ENCODE measurements at places on chromosomes 12 and 14.
A peak's percentile ranks its signal among the peaks of the same experiment; 100 is the strongest.

DNA sequence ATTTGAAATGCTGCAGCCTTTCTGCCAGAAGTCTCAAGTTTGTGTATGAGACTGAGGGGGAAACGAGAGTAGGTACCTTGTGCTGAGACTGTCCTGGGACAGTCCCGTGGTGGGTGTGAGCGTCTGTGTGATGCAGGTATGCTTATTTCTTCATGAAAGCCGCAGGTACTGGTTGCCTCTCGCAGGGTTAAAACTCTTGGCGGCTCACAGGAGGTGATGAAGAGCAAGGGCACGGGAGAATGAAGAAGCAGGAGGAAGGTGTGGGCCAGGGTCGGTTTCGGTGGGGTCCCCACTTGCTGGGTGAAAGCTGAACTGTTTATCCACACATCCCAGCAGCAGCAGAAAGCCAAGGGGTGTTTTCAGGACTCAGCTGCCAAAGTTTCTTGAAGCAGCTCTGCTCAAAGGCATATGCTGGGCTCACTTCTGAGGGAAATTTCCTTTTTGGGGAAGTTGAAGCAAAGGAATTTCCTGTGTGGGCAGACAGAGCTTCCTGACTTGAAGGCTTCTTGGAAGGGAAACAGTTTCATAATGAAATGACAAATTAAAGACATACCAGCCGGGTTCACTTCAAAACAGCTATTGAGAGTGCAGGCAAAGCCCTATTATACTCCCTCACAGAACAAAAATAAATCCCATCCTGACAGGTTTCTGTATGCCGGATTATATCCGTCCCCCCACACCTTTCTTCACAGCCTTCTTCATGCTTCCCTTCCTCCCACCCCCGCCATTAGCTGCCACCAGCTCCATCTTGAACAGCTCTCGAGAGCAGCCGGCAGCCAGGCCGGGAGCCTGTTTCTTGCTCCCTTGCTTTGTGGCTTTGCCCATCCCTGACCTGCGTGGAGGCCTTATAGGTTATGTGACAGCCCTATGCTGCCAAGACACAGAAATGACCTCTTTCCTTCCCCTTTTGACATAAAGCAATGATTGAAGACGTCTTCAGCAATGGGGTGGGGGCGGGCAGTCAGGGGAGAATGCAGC, 116.6 kb downstream of the ETV6 start:
- DNase-seq, result no peak

GRCh38 chr12:107464644-107465043, 221.0 kb upstream of the PWP1 start:
- DNase-seq, result no peak

- no peak for DNase-seq
These were observed 154.0 kb downstream of the ITPR2 start for GRCh38 chr12:26678697-26679660.

- DNase-seq, result no peak
These were observed 20.7 kb downstream of the ASCL1 start for GRCh38 chr12:102977945-102978706.

GRCh38 chr14:55537782-55538181, 42.2 kb upstream of the KTN1 start:
- no peak for DNase-seq

- no peak for DNase-seq
These were observed 450.8 kb downstream of the RAD51B start for GRCh38 chr14:68270342-68270741.

DNA sequence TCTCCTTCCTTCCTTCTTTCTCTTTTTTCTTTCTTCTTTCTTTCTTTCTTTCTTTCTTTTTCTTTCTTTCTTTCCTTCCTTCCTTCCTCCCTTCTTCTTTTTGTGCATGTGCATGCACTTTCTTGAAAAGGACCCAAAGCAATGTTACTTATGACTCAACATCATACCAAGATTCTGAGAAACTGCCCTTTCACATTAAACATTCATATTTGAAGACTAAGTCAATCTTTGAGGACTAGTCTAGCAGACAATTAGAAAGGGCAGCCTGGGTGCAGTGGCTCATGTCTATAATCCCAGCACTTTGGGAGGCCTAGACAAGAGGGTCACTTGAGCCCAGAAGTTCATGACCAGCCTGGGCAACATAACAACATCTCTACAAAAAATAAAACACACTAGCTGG, 212.8 kb upstream of the KITLG start:
- peak; percentile 9 for DNase-seq

GRCh38 chr14:72350215-72350614, 418.0 kb downstream of the RGS6 start:
- DNase-seq, result no peak

DNA sequence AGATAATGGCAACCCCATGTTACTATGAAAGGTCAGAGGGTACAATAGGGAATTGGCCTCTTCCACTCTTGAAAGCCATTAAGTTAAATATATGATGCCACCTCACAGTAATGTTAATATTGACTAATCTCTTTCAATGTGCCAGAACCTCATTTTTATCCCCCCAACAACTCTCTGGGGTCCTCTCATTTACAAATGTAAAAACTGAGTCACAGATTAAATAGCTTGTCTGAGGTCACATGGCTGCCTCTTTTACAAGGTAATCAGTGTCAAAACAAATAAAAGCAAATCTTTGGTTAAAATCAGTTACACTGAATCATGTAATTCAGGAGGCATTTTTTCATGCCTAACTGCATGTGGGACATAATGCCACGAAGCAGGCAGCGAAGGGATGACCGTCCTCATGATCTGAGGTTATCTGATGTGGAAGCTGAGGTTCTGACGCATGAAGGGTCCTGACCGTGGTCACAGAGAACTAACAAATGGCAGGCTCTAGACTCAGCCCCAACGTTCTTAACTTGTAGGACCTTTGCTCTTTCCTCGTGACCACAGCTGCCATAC, 78.5 kb downstream of the PTPN21 start:
- no peak for DNase-seq

DNA sequence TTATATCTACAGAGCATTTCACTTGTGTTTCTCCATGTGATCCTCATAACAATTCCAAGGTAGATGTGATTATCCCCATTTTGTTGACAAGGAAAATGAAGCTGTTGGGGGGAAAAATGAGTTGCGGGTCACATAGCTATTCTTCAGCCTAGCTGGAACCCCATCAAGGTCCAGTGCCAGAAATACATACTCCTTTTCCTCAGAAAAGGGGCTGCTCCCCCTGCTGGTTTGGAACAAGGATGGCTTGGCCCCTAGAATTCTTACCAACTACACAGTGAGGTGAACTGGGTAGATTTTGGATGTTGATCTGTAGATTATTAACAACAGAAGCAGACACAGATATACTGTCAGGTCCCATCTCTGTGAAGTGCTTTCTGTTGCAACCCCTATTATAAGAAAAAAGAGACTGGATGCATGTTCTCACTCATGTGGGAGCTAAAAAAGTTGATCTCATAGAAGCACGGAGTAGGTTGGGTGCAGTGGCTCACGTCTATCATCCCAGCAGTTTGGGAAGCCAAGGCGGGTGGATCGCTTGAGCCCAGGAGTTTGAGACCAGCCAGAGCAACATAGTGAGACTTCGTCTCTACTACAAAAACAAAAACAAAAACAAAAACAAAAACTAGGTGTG, 8.9 kb downstream of the IKZF4 start:
- DNase-seq, result peak; percentile 66

DNA sequence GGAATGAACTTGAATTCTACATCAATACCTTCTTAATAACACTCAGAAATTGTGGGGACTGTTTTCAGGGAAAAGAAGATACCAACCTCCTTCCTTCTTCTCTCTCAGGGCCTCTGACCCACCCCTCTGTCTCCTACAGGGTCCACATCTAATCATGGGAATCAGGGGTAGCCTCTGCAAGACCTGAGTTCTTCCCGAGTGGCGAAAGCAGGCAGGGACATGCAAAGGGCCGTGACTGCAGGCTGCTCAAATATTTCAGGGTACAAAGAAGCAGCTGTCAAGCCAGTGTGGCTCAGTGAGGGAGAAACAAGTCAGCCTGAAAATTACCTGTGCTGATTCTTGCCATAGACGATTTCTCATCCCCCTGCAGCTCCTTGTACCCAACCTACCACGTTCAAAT, 123.1 kb upstream of the PARP11 start:
- DNase-seq, result no peak

GRCh38 chr12:50375802-50376201, 20.6 kb downstream of the FAM186A start:
- no peak for DNase-seq

- DNase-seq, result no peak
These were observed 10.6 kb upstream of the PSEN1 start for GRCh38 chr14:73125746-73126145.

- DNase-seq, result peak; percentile 41
These were observed 367.5 kb downstream of the DAD1 start for GRCh38 chr14:22221508-22221907.

DNA sequence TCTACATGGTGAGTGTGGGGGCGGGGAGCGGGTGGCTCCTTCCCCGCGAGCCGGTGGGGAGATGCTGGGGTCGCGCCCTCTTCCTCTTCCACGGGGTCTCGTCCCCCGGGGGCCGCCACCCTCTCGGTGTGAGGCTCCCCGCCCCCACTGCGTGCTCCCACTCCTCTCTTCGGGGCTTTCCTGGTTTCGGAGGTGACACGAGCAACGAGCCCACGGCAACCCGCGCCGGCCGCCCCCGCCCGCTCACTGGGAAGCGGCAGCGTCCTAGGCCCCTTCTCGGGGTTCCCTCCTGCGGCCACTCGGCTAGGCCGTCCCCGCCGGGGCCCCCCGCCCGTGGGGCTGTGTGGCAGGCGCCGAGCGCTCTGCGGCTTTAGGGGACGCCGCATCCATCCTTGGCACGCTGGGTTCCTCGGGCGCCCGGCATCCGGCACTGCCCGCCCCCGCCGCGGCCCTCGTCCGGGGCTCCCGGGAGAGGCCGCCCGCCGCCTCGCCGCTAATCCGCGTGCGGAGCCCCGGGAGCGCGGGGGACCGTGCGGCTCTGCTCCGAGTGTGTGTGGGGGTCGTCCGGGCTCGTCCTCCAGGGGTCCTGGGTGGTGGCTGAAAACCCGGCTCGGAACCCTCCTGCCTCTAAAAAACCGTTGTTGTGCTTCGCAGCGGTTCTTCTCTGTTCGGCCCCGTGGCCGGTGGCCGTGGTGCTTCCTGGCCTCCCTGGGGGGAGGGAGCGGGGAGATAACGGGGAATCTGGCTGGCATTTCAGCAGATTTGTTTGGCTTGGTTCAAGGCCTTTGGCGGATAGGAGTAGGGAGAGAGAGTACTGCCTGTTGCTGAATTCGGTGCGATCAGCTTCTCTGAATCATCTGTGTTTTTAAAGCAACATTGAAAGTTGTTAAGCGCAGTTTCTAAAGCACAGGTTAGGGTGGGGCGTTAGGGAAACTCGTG, 1.0 kb downstream of the PCNX1 start:
- peak; percentile 71 for DNase-seq

- no peak for DNase-seq
These were observed 8.8 kb upstream of the TMEM106C start for GRCh38 chr12:47954467-47955045.

DNA sequence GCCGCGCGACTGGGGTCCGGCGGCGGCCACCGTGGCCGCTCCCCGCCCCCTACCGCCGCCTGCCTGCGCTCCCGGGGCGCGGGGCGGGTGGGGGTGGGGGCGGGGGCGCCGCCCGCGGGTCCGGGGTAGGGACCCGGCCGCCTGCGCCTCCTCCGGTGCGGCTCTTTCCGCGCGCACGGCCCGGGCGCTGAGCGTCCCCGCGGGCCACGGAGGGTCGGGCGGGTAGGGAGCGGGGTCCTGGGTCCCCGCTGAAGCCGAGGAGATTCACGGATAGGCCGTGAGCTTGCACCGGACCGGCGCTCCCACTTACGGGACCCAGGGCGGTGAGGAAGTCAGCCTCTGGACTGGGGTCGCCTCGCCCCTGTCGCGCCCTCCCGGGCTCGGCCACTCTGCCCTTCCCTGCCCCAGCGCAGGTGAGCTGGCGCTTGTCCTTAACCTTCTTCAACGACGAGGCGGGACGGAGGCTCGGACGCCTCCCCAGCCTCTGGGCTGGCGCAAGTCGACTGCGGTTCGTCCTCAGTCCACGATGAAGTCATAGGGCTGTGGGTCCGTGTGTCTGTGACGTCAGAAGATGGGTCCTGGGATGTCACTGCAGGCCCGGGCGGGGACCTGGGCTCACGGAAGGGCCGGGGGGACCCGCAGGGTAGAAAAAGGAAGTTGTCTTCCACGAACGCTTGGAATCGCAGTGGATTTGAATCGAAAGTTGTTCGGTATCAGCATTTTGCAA, 514 bp downstream of the FBXO34 start:
- peak; percentile 69 for DNase-seq

DNA sequence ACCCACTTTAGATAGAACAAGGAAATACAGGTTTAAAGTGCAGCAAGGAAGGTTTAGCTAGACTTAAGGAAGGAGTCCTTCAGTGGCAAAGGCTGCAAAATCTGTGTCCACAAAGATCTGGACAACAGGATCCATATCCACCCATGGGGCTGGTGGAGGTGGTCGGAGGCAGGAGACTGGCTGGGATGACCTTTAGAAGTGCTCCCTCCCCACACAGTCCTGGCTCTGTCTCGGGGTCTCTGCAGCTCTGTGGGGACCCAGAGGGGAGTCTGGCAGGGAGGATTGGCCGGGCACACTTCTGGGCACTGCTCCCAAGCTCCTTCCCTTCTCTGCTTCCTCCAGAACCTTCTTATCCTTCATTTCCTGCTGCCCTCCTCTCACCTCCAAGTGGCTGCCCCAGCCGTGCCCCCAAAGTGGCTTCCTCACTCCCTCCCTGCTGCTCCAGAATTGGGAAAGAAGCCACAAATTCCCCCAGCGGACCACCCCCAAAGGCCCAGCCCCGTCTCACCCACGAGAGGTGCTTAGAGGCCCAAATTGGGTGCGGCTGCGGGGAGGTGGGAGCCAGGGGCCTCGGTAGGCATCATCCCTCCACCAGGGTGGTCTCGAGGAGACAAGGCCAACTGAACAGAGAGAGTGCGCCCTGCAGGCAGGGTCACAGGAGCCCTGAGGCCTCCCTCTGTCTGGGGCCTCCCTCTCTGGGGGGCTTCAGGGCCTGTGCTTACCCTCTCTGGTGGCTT, 21.9 kb upstream of the PGF start:
- no peak for DNase-seq

DNA sequence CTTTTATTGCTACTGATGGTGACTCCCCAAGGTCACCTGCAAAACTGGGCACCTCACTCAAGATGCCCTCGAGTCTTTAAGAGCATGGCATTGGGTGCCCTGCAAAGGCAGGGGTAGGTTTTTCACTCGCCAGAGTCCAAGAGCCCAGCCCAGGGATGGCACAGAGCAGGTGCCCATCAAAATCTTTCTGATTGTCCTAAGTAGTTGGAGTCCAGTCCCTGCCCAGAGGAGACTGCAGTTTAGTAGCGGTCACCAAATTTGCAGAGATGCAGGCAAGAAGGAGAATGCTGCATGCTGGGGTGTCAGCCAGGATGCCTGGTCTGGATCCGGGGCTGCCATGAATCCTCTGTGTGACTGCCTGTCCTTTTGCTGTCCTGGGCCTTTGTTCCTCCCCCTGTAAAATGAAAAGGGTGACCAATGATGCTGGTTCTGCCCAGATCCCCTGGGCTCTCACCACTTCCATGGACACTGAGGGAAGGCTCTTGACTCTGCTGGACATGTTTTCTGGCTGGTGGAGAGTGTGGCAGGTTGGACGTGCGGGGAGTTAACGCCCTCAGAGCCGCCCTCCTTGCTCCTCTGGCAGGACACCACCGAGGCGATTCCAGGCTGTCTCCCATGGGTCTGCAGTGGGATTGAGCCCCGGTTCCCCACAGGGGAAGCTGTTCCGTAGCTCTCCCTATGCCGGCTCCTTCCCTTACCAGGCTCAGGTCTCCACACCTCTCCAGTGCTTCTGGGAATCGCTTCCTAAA, 41.3 kb downstream of the DLK1 start:
- DNase-seq, result no peak
